HFFc6 (cell line): ENCODE measurements at places on chromosomes 2 and 18.

GRCh38 chr2:133968446-133968845 is 285.4 kb upstream of the MGAT5 start:
- DNase-seq, result no peak

DNA sequence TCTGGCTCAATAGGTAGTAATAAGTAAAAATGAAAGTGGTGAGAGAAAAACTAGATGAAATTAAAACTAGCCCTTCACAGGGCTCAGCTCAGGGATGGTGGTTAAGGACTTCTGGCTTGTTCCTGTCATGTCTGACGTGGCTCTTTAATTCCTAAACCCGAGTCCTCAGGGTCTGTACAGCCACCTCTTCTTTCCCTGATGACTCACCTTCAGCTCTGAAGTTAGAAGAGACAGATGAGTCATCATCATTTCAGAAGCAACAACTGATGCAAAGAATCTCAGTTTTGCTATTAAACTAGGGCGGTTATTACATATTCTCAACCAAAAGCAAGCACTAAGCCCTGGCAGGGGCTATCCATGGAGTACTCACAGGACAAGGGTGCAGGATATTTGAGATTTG is 24.0 kb upstream of the ITGB6 start:
- peak; percentile 95 for DNase-seq

DNA sequence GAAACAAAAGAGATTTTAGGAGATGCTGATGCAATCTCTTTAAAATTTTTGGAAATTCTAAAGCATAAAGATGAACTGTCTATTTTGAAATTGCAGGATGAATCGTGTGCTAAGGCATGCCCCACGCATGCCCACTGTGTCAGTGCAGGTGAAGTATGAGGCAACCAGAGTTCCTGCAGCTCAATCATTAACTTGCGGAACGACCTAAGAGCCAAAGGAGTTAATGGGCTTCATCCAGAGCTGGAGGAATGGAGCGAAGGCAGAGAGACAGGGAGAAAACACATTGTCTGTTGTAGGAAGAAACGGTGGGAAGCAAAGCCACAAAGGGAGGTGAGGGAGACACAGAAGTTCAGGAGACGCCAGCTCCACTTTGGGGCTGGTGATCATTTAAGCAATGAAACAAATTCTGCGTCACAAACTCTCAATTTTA is 265.2 kb downstream of the CCDC85A start:
- no peak for DNase-seq

DNA sequence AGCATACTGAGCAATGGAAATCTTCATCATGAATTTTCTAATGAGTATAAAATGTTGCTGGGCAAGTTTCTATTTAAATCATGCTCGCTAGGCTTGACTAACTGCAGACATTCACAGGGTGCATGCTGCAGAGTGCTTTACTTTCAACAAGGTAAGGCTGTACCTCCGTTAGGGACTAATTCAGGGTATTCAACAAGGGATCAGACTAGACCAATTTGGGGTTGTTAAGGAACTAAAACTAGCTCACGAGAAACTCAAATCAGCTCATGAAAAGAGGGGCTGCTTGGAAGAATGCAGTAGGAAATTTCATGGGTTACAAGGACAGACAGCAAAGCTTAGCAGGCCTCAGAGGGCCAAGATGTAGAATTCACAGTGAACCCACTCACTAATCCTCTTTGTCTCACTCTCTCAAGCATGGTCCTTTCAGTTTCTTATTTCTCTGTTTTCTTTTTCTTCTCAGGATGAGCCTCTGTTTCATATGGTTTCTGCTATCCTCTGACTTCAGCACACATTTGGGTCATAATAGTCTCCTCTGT is 2.2 kb downstream of the MYO3B start:
- DNase-seq, result no peak

DNA sequence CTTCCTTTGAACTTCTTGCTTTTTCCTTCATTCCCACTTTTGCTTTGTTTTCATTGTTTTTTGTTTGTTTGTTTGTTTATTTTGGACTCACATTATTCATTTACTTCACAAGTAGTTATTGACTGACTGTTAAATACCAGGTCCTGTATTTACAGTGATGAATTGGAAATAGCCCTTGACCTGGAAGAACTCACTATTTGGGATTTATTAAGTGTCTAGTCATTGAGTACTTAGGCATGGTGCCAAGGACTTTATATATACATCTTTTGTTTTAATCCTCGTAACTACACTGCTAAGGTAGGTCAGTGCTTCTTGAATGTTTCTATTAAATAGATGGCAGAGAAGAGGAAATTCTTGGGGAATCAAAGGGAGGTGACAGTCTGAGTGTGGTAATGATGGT is 11.1 kb downstream of the SPOPL start:
- DNase-seq, result no peak

- no peak for DNase-seq
These were observed 74.1 kb upstream of the MAP4K3 start for GRCh38 chr2:39511219-39511604.

- peak; percentile 52 for DNase-seq
These were observed 20.0 kb upstream of the RESP18 start for GRCh38 chr2:219352448-219353023.

DNA sequence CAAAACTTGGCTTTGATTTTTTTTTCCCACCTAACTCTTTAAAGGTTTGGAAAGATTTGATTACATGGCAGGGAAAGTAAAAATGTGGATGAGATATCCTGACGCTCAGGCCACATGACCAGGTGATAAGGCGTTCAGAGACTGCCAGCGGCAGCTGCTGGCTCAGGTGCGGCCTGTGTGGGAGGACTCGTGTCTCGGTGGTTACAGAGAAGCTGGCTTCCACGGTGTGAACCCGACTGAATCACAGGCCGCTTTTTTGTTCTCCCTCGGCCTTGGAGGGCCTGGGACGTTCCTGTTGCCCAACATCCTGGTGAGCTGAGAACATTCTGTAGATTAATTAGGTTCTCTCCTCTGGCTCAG is 124.2 kb upstream of the ZNF516 start:
- DNase-seq, result no peak

GRCh38 chr18:53909668-53910067 is 314.8 kb downstream of the MBD2 start:
- no peak for DNase-seq

GRCh38 chr2:181847702-181848101 is 43.8 kb upstream of the ITPRID2 start:
- DNase-seq, result no peak

DNA sequence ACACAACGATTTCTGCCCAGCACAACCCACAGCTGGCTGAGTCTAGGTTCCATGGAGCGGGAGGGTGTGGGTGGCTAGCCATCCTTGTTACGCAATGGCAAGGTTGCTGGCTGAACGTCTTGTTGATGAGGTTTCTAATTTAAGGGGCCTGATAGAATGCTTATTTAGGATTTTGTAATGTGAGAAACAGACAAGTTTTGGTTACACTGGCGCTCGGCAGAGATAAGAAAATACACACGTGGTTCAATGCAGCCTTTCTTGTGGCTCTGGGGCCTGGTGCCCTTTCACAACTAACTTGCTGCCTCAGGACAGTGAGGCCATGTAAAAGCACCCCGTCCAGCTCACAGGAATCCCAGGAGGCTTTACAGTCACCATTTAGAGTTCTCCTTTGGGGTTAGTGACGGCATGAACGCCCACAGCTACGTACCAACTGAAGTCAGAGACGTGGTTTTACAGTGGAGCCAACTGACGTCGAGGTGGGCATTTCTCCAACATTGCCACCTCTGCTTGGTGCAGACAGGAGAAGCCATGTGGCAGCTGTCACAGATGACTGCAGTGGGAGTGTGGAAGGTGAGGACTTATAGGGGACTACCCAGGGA is 29.7 kb upstream of the PIEZO2 start:
- DNase-seq, result no peak

- DNase-seq, result peak; percentile 82
These were observed 14.0 kb downstream of the PXDN start for GRCh38 chr2:1730015-1730927.

DNA sequence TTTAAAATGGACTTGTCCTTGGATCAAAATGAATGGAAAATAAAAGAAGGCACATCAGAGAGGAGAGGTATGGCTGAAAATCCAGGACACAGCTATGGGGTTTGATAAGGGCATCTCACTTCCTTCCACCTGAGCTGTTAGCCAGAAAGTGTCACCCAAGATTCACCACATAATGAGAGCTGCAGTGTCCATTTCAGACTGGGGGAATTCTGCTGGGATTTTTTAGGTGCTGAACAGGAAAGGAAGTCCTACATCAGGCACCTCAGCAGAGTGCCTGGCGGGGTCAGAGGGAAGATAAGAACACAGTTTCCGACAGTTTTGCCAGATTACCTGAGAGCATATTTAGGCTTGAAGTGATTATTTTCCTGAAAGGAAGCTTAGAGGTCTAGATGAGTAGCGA is 187.6 kb upstream of the HNMT start:
- DNase-seq, result no peak

DNA sequence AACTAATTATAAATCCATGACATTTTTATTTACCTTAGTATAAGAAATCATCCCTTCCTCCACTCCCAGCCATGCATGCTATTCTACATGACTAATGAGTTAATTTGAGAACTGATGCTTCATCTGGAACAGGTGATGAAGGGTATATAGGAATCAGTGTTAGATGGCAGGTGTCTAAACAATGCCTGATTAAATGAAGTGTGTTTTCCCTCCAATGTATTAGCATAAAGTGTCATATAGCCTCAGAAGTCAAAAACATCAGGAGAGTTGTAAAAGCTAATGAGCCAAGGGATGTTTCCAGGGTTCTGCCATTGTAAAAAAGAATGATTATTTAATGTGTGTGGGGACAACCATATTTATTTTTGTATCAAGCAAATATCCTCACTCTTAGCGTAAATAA is 913.8 kb downstream of the DCC start:
- DNase-seq, result no peak

DNA sequence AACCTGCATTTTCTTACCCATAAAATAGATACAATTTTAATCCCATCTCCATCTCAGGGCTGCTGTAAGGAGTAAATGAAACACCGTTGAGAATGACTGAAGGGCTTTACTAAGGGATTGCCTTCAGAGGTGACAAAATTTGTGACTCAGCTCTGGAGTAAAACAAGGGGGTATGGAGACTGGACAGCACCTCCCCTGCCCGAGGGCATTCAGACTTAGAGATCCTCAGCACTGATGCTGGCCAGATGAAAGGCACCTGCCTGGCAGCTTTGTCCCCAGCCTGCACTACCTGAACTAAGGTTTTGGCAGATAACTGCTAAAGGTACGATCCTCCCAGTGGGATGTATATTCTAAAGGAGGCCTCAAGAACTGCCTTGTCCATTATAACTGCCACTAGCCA is 105.9 kb upstream of the STPG4 start:
- DNase-seq, result no peak

DNA sequence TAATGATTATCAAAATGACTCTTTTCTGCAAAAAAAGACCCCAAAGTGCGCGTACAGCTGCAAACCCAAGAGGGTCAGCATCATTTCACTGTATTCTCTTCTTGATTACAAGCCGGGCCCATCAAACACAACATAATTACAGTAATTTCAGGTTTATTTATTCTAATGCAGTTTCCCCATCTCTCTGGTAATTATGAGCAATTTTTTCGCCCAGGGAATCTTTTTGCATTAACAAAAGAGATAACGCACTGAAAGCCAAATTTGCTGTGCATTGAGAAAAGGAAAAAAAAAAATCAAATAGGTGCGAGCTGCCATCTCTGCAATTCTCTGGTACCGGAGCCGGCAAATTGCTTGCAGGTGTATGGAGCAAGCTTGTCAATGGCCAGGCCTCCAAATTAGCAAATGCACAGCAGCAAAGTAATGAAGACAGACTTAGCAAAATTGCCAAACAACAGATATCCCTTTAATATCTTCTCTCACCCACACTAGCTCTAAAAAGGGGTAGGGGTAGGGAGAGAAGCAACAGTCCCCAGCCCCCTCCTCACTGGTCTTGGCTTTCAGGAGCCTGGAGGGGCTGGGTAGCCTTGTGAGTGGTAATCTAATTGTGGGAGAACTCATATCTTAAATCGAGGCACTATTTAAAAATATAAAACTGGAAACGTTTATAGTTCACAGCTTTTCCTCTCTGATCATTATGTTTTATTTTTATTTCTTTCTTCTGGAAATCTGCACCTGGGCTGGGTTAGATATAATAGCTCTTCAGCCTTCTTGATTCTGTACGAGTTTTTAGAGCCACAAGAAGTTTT is 6.7 kb downstream of the DLX1 start:
- DNase-seq, result no peak

- no peak for DNase-seq
These were observed 99.0 kb upstream of the SNTG2 start for GRCh38 chr2:851680-852079.

DNA sequence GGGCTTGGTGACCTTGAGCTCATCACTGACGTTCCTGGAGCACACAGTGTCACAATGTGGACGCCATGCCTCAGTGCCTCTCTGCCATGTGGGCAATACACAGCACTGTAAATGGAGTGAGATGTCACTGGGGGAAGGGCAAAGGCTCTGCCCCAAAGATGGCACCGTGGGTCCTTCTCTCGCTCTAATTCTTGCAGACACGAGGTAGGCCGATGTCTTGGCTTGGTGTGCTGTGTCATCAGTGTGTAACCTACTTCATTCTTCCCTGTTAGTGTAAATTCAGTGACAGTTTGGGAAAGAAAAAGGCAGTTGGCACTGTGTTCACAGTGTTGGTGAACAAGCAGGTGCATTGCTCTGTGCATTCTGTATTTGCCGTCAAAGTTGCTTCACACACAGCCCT is 309.3 kb upstream of the MYT1L start:
- no peak for DNase-seq

DNA sequence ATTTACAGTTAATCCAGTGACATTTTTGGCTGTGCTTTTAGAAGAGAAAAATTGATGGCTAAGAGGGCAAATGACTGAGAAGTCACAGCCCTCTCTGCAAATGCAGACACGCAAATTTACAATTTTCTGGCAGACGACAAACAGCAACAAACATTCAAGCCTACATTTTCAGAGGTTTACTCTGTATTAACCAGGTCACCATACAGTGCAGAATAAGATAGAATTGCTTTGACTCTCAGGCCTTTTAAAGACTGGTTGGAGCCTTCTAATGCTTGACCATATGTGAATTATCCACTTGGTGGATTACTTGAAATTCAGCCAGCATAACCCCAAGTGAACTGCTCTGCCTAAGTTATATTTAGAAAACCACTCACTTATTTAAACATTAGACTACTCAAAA is 280.9 kb upstream of the STON1 start:
- peak; percentile 4 for DNase-seq

- DNase-seq, result no peak
These were observed 33.6 kb downstream of the SCTR start for GRCh38 chr2:119490653-119491195.

DNA sequence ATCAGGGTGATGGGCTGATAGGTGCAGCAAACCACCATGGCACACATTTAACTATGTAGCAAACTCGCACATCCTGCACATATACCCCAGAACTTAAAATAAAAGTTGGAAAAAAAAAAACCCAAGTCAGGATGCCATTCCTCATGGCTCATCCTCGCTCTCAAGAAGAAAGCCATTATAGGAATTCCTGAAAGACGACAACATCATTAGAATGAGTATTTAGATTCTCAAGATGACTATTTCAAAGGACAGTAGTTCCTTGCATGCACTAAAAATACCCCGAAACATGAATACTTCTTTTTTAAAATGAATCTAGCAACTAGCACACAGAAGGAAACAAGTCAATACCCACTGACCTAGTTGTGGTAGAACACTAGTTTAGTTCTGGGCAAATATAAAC is 285.8 kb upstream of the REV1 start:
- peak; percentile 47 for DNase-seq
